ENCODE measurements at places on chromosomes 13 and 19.

DNA sequence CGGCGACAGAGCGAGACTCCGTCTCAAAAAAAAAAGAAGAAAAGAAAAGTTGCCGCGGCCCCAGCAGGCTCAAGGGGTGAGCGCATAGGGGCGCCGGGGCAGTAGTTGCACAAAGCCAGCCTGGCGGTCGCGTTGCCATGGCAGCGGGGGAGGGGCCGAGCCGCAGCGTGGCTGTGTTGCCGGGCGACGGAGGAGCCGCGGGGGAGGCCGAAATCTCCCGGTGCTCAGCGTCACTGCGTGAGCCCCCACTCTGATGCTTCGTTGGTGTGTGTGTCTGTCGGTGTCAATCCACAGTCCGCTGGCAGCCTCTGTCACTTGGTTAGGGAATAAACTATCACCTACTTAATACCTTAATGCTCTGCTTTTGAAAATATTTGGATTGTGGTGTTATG, 82.9 kb upstream of the C1QTNF9B start:
- peak; percentile 47 for DNase-seq

GRCh38 chr13:98780451-98780850, 28.0 kb upstream of the SLC15A1 start:
- DNase-seq: no peak

GRCh38 chr13:48319531-48320398, 16.2 kb downstream of the RB1 start:
- no peak for DNase-seq

- DNase-seq: no peak
Measured at GRCh38 chr19:18782559-18783225, 8.4 kb downstream of the COMP start.

DNA sequence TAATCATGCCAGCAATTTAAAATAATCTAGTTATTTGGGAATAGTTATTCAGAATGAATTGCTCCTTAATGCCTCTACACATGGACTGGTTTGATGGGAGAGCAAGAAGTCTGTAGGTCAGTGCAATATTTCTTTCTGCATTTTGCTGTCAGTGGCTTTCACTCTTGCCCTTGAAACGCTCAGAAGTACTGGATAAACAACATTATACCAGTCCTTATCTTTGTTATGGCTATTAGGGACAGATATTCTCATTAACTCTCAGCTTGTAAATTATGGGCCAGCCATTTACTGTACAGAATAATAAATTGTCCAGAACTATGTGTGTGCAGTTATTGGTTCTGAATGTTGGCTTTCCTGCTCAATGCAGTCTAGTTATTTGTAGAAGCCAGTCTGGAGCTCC, 224.4 kb downstream of the OXGR1 start:
- DNase-seq: no peak

GRCh38 chr19:14471436-14472187, 3.5 kb downstream of the PTGER1 start:
- no peak for DNase-seq

GRCh38 chr13:46632176-46632575, 79.2 kb downstream of the LRCH1 start:
- DNase-seq: no peak

DNA sequence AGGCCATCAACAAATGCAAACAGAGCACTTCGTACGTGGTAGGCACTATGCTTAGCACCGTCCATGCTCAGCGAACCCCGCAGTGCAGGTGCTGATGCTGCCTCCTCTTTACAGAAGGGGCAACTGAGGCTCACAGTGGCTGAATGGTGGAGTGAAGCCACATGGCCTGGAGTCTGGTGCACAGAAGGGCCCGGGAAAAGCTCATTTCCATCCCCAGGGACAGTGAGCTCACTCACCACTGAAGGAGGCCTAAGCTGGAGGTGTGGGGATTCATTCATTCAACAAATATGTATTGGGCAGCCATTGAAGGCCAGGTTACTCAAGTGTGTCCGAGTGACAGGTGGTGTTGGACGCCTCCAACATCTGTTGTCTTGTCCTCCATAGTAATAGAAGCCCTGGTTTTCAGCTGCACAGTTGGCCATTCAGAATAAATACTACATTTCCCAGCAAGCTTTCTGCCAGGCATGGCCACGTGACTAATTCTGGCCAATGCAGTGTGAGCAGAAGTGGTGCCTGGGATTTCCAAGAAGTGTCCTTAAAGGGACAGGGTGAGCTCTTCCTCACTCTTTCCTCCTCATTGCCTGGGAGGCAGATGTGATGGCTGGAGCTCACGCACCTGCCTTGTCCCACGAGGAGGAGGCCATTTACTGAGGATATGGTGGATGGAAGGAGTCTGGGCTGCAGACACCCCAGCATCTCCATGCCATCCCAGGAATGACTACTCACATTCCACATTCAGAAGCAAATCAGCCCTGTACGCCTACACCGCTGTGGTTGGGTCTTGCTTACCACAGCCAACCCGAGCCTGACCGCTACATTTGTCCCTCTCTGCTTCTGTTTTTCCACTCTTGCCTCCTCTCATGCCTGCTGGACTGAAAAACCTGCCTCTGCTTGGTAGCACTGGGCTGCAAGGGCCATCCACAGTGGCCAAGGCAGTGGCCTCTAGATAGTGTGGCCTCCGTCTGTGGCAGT, 2.3 kb upstream of the ZNRF4 start:
- no peak for DNase-seq

GRCh38 chr13:50017819-50018218, 2.6 kb downstream of the KCNRG start:
- no peak for DNase-seq

GRCh38 chr19:35031072-35031881, 1.0 kb downstream of the SCN1B start:
- no peak for DNase-seq

DNA sequence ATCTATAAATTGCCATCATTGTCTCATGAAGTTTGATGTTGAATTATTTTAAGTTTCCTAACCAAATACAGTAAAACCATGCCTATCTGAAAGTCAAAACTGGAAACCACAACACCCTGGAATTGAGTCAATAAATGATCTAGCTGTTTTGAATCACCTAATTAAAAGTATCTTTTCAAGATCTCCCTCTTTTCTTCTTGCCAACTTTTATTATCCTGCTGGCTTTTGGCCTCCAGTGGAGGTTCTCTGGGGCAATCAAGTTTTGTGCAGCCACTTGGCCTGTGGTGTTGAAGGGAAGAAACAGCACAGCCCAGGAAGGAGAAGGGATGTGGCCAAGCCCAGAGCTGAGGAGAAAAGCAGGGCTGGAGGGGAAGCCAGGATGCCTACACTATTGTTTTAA, 255.4 kb downstream of the COG6 start:
- no peak for DNase-seq

- no peak for DNase-seq
Measured at GRCh38 chr19:53518121-53518520, 19.8 kb upstream of the ZNF331 start.

Measured in left renal pelvis (tissue), 4 donors.